ENCODE measurements at places on chromosomes 2 and 18.

DNA sequence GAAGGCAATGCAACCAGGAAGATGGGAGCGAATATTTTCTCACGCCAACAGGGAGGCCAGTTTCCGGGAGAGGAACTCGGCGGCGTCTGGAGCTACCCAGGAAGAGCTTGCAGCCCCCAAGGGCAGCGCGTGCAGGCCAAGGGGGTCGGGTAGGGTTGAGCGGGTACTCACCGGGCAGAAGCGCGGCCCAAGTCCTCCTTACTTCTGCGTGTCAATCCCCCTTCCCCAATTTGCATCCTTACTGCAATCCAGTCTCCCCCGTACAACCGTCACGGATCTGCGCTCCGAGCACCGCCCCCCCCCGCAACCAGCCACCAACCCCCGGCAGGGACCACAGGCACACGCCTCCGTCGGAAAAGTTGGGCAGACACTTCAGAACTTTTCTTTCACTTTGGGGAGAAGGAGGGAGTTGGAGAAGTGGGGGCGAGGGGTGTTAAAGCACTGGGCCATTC, 1.3 kb downstream of the ATP8B1 start:
- no peak for DNase-seq

GRCh38 chr18:37764541-37765288, 199.1 kb upstream of the CELF4 start:
- no peak for DNase-seq

GRCh38 chr2:127226520-127227263, 6.6 kb upstream of the CYP27C1 start:
- peak; percentile 36 for DNase-seq

DNA sequence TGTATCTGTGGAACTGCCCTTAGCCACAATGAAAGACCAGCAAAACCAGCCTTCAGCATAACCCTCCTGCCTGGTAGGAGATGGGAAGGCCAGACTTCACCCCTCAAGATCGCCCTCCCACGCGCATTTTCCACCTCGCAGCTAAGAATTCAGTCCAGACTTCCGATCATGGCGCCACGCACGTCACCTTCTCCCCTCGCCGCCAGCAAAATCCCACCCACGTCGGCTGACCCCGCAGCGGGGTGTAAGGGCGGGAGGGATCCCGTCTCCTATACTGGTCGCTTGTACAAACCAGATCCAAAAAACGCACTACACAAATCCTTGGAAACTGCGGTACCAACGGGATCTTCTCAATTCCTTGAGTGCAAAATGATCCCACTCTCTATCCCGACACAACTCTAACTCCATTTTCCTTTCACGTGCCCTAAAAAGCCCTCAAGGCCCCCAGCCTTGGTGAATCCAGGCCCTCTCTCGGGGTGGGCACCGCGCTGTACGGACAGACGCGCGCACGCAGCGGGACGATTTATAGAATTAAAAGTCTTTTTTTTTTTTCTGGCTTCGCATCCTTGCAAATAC, 1.0 kb upstream of the BMPR2 start:
- DNase-seq, result no peak

GRCh38 chr2:191559569-191559968, 118.4 kb upstream of the NABP1 start:
- DNase-seq, result no peak

GRCh38 chr18:31512203-31512764, 14.3 kb downstream of the DSG2 start:
- no peak for DNase-seq

DNA sequence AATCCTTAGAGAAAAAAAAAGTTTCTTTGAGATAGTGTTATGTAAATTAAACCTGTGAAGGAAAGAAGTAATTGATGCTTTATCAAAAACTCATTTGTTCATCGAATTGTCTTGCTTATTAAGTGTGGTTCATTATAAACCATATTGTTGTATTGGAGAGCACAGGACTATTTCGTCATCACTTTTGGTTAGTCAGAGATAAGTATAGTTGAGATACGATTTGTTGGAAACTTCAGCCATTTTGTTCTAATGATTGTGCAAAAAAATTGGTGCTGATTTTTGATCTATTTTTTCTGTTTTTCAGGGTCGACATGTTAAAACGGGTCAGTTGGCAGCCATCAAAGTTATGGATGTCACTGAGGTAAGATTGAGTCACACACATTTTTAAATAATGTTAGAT, 92.9 kb downstream of the MAP4K4 start:
- no peak for DNase-seq

- no peak for DNase-seq
Observed at GRCh38 chr2:88656690-88657089, 29.4 kb upstream of the EIF2AK3 start.

DNA sequence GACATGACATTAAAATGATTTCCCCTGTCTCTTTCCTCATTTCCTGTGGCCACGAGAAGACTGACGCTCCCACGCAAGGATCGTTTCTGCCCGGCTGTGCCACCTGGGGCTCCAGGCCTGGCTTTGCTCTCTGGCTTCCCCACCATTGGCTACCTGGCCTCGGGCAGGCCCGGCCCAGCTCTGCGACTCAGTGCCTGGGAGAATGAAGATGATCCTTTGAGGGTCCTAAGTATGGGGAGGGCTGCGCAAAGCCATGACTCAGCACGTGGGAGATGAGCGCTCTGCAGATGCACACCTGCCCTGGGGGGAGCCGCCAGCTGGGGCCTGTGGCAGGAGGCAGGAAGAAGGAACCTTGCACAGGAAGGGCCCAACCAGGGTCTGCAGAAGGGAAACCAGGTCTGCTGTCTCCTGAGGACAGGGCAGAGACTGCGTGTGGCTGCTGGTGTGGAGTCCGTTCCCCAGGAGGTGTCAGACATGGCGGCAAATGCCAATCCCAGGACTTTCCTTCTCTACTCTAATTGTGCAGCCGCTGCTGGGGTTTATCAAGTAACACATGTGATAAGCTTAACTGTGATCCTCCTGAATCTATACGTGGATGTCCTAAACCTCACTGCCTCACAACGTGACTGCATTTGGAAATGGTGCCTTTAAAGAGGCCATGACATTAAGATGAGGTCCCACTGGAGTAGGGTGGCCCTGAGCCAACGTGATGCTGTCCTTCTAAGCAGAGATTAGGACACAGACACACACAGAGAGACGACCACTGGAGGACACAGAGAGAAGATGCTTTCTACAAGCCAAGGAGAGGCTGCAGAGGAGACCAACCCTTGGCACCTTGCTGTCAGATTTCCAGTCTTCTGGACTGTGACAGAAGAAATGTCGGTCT, 32.9 kb downstream of the MBP start:
- DNase-seq, result no peak

GRCh38 chr18:75926811-75927210, 499.3 kb upstream of the SMIM21 start:
- DNase-seq, result no peak

DNA sequence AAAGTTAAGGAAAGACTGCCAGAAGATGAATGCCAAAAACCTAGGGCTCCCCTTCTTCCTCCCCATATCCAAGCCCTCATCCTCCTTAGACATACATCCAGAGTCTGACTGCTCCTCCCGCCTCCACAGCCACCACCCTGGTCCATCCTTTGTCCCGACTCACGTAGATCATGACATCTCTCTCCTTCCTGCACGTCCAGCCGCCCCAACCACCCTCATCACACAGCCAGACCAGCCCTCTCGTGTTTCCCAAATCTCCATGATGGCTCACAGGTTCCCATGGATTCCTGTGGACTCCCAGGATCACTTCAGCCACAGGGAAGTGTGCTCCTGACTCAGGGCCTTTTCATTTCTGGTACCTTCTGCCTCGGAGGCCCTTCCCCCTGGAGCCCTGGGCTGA, 47.8 kb upstream of the CAB39 start:
- DNase-seq, result no peak

DNA sequence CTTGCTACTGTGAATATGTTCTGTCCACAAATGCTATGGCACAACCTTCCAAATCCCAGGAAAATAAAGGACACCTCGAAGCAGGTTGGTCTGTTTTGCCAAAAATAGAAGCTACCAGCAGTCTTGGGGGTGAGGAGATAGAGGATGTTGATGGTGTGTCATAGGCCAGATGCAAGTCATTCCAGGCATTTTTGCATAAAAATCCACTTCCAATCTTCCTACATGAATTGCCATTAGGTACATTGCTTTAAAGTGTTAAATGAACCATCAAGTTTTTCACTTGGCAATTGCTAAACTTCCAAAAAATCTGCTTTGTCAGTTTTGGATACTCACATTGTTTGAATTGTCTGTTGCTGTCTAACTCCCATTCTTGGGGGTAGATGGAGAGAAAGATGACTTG, 295.4 kb downstream of the MYCN start:
- DNase-seq, result no peak

DNA sequence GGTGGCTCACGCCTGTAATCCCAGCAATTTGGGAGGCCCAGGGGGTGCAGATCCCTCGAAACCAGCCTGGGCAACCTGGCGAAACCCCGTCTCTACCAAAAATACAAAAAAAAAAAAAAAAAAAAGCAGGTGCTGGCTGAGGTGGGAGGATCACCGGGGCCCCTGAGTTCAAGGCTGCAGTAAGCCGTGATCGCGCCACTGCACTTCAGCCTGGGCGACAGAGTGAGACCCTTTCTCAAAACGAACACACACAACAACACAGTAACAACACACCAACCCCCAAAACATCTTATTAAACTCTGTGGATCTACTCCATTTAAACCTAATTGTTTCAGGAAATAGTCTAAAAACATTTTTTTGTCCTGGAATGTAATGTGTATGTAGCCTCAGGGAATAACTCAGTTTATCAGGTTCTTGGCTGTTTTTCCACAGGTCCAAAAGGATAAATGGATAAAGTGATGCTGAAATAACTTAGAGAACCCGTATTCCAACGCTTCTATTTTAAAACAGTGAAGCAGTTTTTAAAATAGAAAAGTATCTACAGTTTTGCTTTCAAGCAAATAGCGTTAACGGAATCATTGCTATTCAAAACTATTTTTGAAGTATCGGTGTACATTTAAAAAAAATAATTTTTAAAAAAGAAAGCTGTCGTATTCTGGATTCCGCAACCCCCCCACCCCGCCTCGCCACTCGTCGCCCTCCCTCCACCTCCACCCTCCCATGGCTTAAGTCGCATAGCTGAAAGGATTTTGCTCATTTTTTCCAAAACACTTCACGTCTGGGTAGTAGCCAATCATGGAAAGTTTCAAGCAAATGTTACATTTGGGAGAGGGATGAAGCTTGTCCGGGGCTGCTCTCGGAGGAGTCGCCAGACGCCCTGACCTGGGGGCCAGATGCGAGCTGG, 895 bp upstream of the GLS start:
- DNase-seq, result no peak

DNA sequence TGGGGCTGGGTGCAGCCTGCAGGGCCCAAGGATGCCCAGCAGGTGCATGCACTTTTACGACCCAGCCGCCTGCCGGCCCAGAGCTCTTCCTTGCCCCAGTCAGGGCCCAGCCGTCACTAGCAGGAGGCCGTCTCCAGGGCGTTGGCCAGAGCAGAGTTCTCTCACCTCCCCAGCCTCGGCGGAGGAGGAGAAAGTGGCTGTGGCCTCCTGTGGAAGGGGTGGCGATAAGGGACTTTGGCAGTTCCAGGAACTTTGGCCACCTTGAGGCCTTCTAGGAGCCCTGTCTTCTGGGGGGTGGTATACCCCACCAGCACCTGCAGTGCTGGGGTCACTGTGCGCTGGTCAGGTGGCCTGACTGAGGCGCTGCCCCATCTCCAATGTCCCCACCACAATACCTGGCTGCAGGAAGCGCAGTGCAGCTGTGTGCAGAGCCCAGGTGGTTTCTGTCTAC, 22.0 kb downstream of the NPPC start:
- no peak for DNase-seq

DNA sequence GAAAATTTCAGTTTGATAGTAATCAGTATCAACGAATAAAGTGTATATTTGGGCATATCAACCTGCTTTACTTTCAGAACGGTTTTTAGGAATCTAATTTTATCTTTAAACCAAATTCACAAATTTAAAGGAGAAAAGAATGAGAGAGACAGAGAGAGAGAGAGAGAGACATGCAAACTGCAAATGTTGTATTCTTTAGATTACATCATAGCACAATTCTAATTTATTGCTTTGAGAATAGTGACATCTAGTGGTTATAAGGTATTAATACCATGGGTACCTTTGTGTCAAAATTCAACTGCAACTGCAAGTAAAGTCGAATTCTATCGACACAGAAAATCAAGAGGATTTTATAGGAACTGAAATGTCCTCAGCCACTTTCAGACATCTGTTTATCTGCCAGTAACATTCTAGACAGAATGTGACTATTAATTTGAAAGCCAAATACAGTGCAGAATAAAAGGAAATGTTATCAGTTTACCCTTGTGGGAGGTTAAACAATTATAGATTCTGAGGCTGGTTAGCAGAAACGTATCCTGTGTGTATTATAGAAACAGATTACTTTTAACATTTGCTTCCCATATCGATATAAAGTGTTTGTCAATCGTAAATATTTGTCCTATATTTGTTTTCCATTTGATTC, 529.8 kb upstream of the VRK2 start:
- peak; percentile 7 for DNase-seq

All from GM12878 (cell line).